ENCODE measurements at places on chromosomes 3 and 15.

DNA sequence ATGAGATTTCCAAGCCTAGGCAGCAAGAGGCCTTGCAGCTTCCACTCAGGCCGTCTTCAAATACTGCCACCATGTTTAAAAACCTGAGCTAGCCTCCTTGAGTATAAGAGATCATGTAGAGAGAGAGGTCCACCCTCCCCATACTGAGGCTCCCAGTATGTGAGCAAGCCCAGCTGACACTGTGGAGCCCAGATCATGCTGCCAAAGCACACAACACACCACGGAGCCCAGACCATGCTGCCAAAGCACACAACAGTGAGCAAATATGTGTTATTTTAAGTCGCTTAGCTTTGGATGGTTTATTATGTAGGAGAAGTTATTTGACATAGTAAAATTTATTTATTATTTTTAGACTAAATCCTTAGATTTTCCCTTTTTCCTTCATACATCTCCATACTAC lies 333.7 kb downstream of the CTNNB1 start:
- DNase-seq: no peak

DNA sequence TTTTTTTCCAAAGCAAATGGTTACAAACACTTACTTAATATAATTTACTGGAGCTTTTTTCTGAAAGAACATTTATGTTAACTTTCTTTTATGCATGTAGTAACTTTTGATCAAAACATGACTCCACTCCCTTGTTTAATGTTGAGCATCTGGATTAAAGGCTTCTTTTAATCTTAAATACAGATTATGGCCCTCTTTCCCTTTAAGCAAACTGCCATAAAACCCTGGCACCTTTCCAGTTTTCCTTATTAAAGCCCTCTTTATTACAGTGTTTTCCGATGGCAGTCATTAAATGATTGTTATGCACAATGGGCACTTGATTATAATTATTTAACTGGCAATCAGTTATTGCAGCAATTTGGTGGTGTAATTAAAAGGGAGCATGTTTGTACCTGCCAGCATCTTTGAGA lies 167.0 kb downstream of the VGLL4 start:
- DNase-seq: no peak

DNA sequence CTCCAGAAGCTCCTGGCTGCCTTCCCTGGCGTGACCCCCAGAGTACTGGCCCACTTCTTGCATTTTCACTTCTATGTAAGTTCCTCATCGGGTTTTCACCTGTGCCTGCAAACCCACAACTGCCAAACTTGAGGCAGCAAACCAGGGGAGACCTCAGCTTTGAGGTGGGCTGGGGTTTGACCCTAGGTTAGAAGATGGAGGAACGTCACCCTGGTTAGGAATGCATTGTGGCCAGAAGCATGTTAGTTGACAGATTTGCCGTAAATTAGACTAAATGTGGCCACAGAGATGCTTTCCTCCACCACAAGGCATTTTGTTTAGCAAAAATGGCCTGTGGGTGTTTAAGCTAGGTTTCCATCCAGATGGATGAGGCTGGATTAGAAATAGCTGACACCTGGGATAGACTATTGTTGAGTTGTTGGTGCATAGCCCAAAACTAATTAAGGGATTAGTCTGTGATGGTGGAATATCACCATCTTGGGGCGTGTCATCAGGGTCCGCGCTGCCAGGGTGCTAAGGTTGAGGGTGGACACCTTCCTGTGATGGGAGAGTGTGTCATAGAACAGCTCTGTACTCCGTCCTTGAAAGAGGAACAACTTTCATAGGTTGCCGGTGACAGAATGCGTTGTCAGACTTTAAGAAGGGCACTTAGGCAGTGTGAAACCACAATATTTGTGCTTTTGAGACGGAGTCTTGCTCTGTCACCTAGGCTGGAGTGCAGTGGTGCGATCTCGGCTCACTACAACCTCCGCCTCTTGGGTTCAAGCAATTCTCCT lies 3.6 kb downstream of the NISCH start:
- no peak for DNase-seq

- DNase-seq: no peak
These were observed 159.5 kb upstream of the TBC1D5 start for GRCh38 chr3:17901893-17902292.

GRCh38 chr3:110646496-110646895 lies 425.1 kb upstream of the NECTIN3 start:
- DNase-seq: no peak

GRCh38 chr3:35183927-35184675 lies 455.2 kb upstream of the ARPP21 start:
- no peak for DNase-seq

DNA sequence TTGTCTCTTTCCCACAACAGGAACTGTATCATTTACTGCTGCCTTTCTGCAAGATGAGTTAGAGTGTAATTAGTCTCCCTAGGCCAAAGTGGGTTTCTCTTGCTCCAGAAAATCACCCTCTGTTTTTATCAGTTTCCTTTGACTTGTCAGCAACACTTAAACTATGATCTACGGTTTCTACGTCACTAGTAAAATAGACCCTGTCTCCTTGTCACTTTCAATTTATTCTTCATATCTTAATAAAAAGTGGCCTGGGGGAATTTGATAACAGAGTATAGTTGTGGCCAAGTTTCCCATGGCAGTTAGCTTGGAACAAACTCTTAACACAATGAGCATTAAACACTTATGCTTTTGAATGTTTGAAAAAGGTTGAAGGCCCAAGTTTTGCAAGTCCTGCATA lies 79.6 kb downstream of the CGNL1 start:
- DNase-seq: no peak

GRCh38 chr3:171841620-171842000 lies 1.5 kb upstream of the TMEM212 start:
- DNase-seq: no peak

DNA sequence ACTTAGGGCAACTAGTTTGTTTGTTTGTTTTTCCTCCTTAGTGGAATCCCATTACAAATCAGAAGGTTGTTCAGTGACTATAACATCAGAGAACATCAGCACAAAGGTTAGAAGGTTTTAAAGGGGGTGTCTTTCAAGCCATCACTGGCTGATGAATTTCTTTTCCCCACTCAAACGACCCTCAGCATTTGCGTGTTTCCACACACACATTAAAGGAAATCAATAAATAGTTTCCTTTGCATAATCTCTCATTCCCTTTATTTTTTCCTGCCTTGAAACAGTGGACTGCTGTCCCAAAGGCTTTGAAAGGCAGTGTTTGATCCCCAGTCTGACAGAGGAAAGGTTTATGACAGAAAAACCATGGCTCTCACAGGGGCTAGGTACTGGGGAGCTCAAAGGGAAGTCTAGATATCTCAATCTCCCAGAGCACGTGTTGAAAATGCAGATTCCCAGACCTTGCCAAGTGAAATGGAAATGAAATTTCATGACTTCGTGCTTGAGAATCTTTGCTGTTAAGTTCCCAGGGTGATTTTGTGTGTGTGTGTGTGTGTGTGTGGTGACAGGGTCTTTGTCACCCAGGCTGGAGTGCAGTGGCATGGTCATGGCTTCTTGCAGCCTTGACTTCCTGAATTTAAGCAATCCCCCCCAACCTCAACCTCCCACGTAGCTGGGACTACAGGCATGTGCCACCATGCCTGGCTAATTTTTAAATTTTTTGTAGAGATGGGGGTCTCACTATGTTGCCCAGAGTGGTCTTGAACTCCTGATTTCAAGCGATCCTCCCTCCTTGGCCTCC lies 2.2 kb upstream of the INTS14 start:
- DNase-seq: no peak

- no peak for DNase-seq
These were observed 25.1 kb upstream of the ZKSCAN7 start for GRCh38 chr3:44529927-44530326.

- no peak for DNase-seq
These were observed 56.2 kb upstream of the TOPAZ1 start for GRCh38 chr3:44185396-44185915.

GRCh38 chr3:46646700-46647099 lies 34.4 kb downstream of the FAM240A start:
- DNase-seq: no peak

GRCh38 chr15:58931987-58932588 lies 1.4 kb downstream of the SLTM start:
- no peak for DNase-seq

DNA sequence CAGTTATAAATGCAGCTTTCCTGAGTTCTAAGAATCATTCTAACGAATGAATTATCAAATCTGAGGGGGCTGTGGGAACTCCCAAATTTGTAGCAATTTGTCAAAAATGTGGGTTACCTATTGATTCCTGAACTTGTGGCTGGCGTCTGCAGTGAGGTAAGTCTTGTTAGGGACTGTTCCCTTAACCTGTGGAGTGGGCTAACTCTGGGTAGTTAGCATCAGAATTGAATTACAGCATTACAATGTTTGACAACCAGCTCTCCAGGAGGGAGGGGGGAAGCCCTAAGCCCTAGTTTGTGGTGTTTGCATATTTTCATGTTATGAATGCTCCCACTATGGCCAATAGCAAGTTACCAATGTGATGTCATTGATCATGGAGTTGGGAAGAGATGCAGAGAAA lies 65.9 kb upstream of the STT3B start:
- no peak for DNase-seq

- DNase-seq: no peak
These were observed 27.2 kb downstream of the IQSEC1 start for GRCh38 chr3:13045904-13046568.

GRCh38 chr15:75167588-75168350 lies 33.9 kb upstream of the C15orf39 start:
- no peak for DNase-seq

DNA sequence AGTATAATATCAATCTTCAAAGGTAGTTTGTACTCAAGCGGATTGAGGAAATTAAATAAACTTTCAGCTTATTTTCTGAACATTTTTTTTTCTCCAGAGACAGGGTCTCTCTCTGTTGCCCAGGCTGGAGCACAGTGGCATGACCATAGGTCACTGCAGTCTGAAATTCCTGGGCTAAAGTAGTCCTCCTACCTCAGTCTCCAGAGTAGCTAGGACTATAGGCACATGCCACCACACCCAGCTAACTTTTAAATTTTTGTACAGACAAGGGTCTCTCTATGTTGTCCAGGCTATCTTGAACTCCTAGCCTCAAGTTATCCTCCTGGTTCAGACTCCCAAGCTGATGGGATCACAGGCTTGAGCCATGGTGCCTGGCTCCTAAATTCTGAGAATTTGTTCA lies 97.1 kb downstream of the FAIM start:
- DNase-seq: no peak

DNA sequence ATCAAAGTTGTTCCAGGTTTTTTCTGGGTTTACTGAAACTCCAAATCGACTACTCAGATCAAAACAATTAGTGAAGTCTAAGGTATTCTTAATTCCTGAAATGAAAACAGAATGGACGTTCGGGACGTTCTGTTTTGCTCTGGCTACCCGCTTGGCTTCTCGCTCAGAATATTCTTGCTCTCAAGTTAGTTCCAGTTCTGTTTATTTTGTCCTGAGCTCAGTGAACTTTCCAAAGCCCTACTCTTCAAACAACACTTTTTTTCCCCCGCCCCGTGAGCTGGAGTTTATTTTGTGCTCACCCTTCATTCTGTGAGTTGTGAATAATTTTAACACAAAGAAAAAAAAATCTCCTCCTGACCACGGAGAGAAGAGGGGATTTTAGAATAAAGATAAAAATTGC lies 72.6 kb downstream of the SAMMSON start:
- DNase-seq: no peak

GRCh38 chr3:137194301-137194700 lies 236.5 kb downstream of the IL20RB start:
- no peak for DNase-seq

DNA sequence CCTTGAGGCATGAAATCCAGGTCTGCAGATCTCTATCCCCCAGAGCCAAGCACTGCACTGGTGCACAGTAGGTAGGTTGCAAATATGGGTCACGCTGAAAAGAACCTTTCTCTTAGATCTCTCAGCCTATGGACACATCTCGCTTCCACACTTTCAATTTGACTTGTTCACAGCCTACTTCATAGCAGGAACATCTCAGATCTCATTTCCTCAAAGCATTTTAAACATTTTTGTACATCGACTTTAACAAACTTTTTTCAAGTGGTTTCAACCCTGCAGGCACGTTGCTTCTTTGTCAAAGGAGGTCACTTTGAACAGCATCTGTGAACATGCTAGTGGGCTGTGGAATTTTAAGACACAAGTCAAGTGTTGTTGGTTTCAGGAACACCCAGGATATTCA lies 76.0 kb downstream of the SLC12A8 start:
- DNase-seq: no peak
